Stimulated activated CD8-positive, alpha-beta memory T cell treated with anti-CD3 and anti-CD28 coated beads, Interleukin-7, amount 100 ng/mL, for 4 hours (primary cell): ENCODE measurements at places on chromosomes 16 and 17.

DNA sequence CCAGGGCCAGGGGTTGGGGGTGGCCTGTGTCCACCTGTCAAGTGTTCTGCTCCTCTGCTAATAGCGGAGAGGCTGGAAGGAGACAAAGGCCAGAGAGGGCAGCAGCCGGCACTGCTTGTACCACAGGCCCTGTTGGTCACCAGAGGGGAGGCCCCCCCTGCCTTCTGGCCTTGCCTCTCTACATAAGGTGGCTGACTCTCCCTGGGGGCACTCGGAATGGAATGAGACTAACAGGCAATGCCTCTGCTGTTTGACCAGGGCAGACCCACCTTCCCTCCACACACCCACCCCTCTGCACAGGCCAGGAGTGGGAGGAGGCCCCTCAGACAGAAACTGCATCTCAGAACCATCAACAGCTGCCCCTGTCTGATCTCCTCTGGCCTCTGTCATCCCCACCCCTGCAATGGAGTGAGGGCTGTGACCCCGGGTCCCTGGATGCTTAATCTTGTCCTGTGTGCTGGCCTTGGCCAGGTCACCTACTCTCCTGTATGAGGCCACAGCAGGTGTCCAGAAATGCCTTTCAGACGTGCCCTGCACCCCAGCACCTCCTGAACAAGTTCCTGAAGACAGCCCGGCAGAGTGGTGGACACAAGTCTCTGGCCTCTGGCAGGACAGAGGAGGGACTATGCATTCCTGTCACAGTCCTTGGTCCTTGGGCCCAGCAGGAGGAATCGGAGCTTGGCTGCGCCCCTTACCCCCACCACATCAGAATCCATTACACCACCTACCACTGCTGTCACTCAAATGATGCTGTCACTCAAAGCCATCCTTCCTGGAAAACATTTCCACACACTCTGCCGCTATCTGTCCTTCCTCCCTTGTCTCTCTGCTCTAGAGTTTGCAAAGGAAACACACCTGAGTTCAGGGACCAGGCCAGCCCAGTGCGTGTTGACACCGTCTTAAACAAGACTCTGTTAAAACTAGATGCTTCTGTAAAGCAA lies 107.5 kb upstream of the ZNF750 start:
- no peak for DNase-seq

GRCh38 chr17:57594767-57595166 lies 150.3 kb downstream of the CCDC182 start:
- no peak for DNase-seq

GRCh38 chr16:23148166-23148512 lies 1.1 kb downstream of the USP31 start:
- DNase-seq: no peak

- DNase-seq: no peak
Measured at GRCh38 chr17:80123791-80124190, 22.4 kb downstream of the GAA start.

DNA sequence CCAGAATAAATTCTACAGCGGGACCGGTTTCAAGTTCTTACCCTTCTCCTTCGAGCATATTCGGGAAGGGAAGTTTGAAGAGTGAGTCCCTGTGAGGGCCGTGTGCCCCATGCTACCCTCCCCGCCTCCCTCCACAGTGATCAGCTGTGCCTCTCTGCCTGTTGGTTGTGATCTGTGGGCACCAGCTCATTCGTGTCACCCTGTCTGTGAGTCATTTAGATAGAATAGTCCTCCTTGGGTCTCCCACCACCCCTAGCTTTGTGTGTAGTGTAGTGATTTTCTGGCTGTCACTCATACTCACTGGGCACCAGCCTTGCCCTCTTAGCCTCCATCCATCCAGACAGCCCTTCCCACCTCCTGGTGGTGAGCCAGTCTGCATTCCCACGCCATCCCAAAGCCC lies 15.0 kb upstream of the NAGLU start:
- DNase-seq: no peak

DNA sequence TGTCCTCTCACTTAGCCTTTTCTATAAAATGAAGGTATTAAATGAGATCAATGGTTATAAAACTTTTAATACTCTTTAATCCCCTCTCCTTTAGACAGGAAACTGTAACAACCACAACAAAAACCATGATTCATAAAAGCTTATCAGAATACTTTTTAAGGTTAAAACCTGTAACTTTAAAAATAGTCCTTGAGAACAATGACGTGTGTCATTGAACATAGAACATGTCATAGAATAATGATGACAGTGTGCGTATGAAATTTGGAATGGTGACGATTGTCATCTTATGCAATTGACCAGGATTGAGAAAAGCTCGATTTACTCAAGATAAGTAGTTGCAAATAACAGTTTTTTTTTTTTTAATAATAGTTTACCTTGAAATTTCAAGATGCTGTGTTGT lies 94.1 kb downstream of the PLCG2 start:
- DNase-seq: no peak

DNA sequence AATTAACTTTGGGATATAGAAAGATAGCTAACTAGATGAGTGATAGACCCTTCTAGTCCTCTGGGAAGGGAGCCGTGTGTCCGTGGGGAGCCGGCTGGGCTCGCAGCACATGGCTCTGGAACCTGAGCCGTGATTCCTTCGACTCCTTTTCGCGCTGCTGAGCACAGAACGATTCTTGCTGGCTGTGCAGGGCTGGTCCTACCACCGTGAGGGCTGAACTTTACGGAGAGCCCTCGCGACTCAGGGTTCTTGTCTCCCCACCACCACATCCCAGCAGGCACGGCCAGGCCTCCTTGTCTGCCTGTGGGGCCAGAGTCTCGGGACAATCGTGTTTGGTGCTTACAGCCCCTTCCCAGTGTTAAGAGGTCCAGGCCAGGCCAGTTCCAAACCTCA lies 13.8 kb upstream of the TCF25 start:
- DNase-seq: no peak

- DNase-seq: no peak
Measured at GRCh38 chr17:74059479-74060240, 143.8 kb upstream of the RPL38 start.

DNA sequence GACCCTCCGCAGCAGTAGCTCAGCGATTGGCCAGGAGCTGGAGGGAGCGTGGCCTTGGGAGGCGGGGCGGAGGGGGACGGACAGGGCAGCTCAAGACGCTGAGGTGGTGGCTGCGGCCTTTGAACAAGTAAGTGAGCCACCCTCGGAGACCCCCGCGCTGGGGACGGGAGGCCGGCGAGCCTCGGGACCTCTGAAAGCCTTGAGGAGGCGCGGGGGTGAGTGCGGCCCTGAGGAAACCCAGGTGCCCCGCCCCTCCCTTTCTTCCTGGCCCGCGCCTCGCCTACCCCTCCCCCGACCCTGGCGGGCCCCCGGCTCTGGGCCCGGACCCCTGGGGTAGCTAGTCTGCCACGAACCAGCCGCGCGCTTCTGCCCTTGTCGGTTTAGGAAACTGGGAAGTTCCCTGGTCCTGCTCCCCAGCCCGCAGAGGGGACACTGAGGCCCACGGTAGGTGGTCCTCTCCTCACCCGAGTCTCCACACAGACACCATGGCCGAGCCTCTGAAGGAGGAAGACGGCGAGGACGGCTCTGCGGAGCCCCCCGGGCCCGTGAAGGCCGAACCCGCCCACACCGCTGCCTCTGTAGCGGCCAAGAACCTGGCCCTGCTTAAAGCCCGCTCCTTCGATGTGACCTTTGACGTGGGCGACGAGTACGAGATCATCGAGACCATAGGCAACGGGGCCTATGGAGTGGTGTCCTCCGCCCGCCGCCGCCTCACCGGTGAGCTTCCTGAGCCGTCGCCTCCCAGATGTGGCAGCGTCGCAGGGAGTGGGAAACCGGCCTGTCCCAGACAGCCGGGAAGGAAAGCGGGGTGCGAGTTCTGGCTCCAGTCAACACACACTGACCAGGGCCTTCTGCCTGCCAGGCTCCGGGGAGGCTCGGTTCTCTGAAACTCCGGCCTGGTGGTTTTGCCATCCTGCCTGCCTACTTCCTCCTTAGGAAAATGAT lies at the start of gene MAPK7:
Gene MAPK7, plus strand, starts transcription at position 83 of the 945 bp plus-strand sequence. Its CDS starts 403 bp downstream, at position 486.
- DNase-seq: no peak

DNA sequence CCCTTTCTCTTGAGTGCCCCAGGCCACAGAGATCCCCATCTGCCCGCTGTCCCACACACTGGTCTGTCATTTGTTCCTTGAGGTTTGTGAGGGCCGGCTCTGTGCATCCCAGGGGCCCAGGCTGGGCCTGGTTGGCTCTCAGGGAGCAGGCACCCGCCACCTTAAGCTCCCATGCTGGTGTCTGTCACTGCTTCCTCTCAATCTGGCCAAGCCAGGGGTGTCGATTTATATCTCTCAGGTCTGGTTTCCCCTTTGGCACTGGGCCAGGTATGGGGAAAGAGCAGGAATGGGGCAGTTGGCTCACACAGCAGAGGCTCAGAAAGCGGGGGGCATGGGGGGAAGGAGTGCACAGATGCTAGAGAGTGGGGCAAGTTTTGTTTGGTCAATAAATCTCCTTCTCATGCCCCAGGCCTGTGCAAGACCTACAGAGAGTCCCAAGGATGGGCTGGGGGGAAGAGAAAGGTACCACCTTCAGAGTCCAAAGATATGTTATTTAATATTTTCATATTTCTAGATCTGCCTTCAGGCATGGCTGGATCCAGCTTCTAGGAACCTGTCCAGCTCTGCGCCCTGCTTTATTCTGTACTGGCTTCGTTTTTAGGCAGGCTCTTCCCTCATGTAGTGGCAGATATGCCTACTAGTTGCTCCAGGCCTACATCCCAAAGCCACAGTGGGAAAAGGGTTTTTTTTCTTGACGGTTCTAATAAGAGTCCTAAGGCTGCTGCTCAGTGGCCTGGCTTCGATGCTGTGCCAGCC lies 34.3 kb downstream of the IL4R start:
- no peak for DNase-seq

DNA sequence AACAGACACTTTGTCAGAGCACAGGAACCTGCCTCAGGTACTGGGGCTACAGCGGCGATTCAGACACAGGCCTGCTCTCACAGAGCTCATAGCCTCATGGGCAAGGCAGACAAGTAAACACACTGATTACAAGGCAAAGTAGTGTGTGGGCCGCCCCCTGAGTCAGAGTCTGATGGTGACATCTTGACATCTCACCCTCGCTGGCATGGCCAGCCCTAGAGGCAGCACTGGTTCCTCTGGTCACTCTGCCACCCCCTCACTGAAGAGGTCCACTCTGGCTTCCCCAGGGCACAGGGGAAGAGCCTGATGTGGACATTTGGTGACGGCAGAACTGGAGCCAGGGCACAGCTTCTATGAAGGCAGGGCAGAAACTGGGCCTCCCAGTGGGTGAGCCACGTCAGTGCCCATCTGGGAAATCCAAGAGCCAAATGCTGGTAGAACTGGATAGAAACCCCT lies 32.9 kb upstream of the TOB1 start:
- DNase-seq: no peak

GRCh38 chr16:14150796-14151195 lies 79.7 kb downstream of the MRTFB start:
- no peak for DNase-seq

GRCh38 chr17:79272666-79273219 lies 198.1 kb downstream of the ENGASE start:
- DNase-seq: no peak

GRCh38 chr16:52368859-52369258 lies 178.1 kb downstream of the TOX3 start:
- no peak for DNase-seq

- DNase-seq: no peak
Measured at GRCh38 chr17:51857052-51857597, 301.4 kb downstream of the CA10 start.

- no peak for DNase-seq
Measured at GRCh38 chr16:83887564-83887963, 11.4 kb upstream of the MLYCD start.

GRCh38 chr16:73047221-73047535 lies 750 bp downstream of the ZFHX3 start:
- no peak for DNase-seq

GRCh38 chr17:48596000-48596734 lies 2.6 kb upstream of the HOXB5 start:
- no peak for DNase-seq

GRCh38 chr16:14285513-14286367 lies 214.6 kb downstream of the MRTFB start:
- peak; percentile 89 for DNase-seq

- DNase-seq: no peak
Measured at GRCh38 chr17:44338702-44339101, 6.4 kb upstream of the GRN start.

GRCh38 chr17:46175891-46176290 lies 17.3 kb downstream of the KANSL1 start:
- no peak for DNase-seq

DNA sequence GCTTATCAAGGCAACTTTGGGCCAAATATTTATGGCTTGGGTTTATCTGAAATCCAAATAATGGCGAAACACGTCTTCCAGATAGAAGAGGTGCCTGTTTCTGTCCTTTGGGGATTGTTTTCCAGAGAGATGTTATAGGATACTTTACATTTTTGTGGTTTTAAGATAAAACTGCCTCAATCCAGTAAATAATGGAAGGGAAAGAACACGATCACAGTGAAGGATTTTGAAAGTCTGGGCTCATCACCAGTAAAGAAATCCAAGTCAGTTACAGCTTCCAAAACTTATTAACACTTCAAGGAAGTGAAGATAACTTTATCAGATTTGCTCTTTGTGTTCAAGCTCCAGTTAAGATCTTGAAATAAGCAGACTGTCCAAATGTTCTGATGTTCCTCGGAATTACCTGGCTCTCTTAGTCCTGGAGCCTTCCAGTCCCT lies 30.1 kb downstream of the DNAH2 start:
- DNase-seq: no peak

- DNase-seq: no peak
Measured at GRCh38 chr16:64919929-64920607, 201.8 kb downstream of the CDH11 start.

- DNase-seq: no peak
Measured at GRCh38 chr17:63249256-63250004, 196.7 kb downstream of the CYB561 start.

- DNase-seq: no peak
Measured at GRCh38 chr16:9092978-9093344, 1.5 kb downstream of the HAPSTR1 start.

GRCh38 chr17:36600936-36601302 lies 464 bp upstream of the MRM1 start:
- peak; percentile 12 for DNase-seq

GRCh38 chr16:67750466-67750865 lies 31.4 kb upstream of the GFOD2 start:
- no peak for DNase-seq

DNA sequence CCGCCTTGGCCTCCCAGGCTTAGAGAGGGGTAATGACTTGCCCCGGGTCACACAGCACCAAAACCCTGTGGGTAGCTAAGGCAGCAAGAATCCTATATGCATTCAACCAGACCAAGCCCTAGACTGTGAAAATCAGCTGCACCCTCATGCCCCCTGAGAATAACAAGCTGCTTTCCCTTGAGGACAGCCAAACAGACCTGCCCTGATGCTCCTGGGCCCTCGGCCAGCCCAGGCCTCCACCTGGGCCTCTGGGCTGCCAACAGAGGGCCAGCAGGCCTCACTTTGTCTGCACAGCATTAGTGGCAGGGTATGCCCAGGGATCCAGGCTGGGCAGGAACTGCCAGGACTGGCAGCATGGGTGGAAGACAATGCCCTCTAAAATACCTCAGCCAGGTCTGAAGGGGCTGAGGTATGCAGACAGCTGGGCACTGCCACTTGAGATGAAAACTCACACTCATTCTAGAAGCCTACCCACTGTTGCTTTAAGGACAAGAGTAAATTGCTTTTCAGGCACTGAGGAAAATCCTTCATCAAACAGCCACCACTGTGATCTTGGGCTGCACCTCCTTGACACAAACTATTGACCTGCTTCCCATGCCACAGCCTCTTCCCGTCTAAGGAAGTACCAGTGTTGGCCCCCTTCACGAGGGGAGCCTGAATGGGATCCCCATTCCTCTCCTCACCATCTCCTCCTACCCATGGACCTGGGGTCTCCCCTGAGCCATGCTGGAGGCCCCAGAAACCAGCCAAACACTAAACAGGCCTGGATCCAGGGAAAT lies 8.8 kb downstream of the ST3GAL2 start:
- DNase-seq: no peak

GRCh38 chr17:70355185-70355584 lies 185.9 kb downstream of the KCNJ2 start:
- no peak for DNase-seq
